ENCODE measurements at places on chromosomes 3 and 15.

DNA sequence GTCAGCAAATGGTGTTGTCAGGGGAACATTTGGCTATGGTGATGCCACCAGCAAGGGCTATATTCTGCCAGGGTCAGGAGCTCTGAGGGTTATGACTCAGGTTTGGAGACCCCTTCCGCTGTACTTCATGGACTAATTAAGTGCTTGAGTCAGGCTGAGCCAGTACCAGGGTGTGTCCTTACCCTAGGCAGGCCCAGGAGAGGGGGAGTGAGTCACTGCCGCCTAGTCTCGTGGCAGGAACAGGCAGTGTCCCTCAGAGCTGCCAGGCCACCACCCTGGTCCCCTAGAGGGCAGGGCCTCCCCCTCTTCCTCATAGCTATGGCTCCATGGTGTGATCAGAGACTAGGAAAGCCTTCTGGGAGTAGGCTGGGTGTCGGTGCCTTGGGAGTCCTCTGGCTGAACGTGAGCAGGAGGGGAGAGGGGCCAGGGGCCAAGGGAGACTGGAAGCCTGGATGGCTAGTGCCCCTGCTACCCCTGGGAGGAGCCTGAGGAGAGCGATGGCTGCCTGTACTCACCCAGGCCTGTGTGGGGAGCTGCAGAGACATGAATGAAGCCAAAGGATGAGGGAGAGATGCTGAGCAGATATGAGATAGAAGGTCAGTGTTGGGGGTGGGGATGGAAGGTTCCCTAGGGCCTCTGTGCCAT, 10.6 kb downstream of the MAPKAPK3 start:
- no peak for DNase-seq

- DNase-seq, result no peak
These were observed at the start of gene ARNT2 for GRCh38 chr15:80404057-80404760. Gene ARNT2, plus strand, starts transcription at chr15:80404382. Its CDS starts 134 bp downstream, at chr15:80404516.

- DNase-seq, result no peak
These were observed 133.6 kb downstream of the TJP1 start for GRCh38 chr15:29688506-29689286.

GRCh38 chr15:31788104-31788503, 242.2 kb upstream of the CHRNA7 start:
- DNase-seq, result no peak

DNA sequence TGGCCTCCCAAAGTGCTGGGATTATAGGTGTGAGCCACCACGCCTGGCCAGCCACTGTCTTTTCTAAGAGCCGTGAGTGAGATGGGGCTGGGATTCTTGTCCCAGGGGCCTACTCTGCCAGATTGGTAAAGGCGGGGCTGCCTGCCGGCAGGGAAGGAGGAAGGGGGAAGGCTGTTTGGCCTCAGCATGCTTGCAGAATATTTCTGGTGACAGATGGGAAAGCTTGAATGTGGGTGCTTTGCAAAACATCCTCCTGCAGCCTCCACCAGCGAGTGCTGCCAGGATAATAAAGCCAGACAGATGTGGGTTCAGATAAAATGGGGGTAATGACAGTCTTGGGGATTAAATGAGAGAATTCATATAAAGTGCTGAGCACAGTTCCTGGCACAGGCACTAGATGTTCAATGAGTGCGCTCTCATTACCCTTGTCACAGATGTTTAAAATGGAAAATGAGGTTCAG, 19.8 kb upstream of the ACOX2 start:
- DNase-seq, result no peak

DNA sequence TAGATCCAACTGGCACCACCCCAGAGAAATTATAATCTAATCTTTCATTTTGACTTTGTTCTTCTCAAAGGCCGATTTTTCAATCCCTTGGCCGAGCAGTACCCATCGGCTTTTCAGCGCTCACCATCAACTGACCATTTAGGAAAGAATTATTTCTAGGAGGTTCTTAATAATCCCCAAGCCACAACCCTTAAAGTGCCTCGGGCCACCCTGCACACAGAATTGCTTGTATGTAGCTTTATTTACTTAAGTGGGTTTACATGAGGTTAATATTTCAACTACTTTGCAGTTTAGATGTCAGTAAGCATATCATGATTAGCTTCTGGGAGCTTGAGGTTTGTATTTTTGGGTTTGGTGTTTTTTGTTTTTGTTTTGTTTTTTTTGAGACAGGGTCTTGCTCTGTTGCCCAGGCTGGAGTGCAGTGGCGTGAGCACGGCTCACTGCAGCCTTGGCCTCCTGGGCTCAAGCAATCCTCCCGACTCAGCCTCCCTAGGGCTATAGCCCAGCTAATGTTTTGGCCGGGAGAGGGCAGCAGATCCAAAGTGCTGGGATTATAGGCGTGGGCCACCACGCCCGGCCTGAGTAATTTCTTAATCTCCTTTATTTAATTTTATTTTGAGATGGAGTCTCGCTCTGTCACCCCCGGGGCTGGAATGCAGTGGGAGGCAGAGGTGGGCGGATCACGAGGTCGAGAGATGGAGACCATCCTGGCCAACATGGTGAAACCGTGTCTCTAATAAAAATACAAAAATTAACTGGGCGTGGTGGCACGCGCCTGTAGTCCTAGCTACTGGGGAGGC, 801 bp upstream of the CDAN1 start:
- no peak for DNase-seq
